ENCODE measurements at places on chromosomes 5 and 9.

- DNase-seq, result no peak
These were observed 29.3 kb upstream of the NKD2 start for GRCh38 chr5:979100-979817.

- DNase-seq, result no peak
These were observed 56.3 kb downstream of the TMEM174 start for GRCh38 chr5:73229271-73229670.

GRCh38 chr5:140398379-140398811 is 3.2 kb upstream of the ANKHD1 start:
- no peak for DNase-seq

- no peak for DNase-seq
These were observed 10.4 kb downstream of the FUBP3 start for GRCh38 chr9:130589754-130590153.

- DNase-seq, result no peak
These were observed 210.4 kb upstream of the SLC30A5 start for GRCh38 chr5:68883436-68883835.

Data from T-helper 2 cell (primary cell).